ENCODE measurements at places on chromosomes 1 and 21.

GRCh38 chr21:40351006-40351405 is 483.8 kb downstream of the PCP4 start:
- no peak for DNase-seq

GRCh38 chr1:94946886-94947285 is 20.0 kb upstream of the CNN3 start:
- DNase-seq: no peak

GRCh38 chr1:111221276-111221632 is 6.3 kb upstream of the CHI3L2 start:
- DNase-seq: no peak

- no peak for DNase-seq
Observed at GRCh38 chr1:115545096-115545720, 96.6 kb upstream of the VANGL1 start.

DNA sequence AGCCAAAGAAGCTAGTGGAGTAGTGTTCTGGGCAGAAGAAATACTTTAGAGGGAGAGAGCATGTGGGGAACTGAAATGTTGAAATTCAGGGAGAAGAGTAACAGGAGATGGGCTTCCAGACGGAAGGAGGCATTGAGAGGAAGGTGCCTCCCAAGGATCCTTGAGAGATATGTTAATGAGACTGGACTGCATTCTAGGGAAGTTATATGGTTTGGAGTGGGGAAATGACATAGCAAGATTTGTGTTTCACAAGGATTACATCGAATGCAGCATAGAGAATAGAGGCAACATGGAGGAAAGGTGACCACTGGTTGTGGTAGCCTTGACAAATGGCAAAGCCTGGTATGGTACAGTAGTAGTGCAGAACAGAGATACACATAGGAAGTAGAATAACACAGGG is 160.5 kb upstream of the HMCN1 start:
- no peak for DNase-seq

GRCh38 chr1:225378880-225379279 is 49.0 kb downstream of the LBR start:
- no peak for DNase-seq

- DNase-seq: no peak
Observed at GRCh38 chr1:206716870-206717673, 32.4 kb downstream of the MAPKAPK2 start.

DNA sequence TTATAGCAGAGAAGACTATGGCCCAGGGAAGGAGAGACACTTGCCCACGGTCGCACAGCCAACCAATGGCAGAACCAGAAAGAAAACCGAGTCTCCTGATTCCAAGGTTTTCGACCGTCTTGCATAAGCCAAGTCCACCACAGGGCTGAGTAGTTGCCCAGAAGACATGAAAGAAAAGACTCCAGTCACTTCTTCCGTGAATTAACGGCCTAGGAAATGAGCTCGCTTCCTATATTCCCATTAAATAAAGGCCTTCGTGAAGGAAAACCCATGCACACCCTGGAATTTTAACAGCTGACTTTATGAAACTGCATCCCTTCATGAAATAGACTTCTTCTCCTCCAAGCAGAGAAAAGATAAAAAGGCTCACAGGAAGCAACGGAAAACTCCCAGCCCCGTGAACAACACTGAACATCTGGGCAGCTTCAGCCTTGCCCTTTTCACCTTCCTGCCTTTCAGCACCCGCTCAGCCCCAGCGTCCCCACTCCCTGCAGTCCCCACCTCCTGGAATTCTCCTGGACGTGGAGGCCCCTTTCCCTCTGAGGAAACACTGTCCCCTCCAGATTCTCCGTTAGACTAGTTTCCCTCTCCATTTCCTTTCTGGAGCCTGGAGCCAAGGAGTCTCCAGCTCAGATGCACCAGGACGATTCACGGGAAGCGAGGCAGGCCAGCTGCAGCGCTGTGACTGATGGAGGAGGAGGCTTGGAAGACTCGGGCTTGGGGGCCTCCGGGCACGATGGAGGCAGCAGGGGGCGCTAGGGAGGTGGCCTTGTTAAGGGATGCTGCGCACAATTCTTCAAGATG is 2.7 kb upstream of the MYOC start:
- peak; percentile 69 for DNase-seq
